GM23338 (cell line): ENCODE measurements at places on chromosomes 6 and 20.

DNA sequence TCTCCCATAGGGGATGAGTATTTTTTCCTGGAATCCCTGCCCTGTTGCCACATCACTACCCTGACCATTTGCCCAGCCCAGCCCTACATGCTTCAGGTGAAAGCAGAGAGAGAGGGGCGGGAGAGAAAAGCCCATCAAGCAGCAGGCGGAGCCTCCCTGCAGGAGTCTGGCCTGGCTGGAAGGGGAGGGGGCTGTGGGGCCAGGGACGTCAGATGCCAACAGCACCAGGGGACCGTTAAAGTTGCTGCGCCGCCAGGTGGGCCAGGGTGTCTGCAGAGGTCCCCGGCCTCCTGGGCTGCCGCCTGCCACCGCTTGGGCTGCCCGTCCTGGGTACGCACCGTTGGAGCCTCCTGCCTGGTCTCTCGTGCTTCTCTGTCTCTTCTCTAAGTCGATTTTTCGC is 757 bp upstream of the R3HDML start:
- peak; percentile 76 for DNase-seq

GRCh38 chr6:22556266-22556665 is 13.1 kb upstream of the HDGFL1 start:
- DNase-seq = no peak

- no peak for DNase-seq
Observed at GRCh38 chr6:23173234-23173633, 603.9 kb downstream of the HDGFL1 start.

DNA sequence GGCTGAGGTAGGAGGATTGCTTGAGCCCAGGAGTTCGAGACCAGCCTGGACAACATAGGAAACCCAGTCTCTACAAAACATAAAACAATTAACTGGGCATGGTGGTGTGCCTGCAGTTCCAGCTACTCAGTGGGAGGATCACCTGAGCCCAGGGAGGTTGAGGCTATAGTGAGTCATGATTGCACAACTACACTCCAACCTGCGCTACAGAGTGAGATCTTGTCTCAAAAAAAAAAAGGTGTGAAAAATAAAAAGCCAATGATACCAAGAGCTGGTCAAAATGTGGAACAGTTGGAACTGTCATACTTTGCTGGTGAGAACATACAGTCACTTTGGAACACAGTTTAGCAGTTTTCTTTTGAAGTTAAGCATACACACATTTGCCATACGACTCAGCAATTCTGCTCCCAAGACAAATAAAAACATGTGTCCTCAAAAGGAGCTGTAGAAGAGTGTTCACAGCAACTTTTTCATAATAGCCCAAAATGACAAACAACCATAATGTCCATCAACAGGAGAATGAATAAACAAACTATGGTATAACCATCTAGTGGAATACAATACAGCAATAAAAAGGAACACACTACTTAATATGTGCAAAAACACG is 21.6 kb upstream of the FKBP5 start:
- no peak for DNase-seq

DNA sequence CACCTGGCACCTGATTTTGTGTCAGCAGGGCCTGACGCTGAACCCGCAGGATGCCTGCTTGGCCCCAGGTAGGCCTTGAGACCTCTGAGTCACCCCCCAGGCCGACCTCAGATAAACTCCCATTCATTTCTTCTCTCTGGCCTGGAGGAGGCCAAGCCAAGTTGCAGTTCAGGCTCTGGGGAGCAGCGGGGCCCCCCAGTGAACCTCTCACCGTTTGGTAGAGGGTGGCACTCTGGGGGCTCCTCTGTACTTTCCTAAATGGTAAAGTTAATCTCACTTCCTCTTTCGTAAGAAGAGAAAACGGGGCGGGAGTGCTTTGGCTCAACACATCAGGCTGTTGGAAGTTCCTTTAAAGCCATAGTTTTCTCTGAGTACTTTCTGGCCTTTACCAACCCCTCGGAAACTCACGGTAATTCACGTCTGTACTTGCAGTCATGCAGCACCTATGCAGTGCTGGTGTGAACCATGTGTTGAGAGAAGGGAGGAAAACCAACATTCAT is 2.8 kb downstream of the SIRPA start:
- DNase-seq = no peak

- DNase-seq = no peak
Observed at GRCh38 chr6:72559067-72559466, 62.8 kb upstream of the KCNQ5 start.

DNA sequence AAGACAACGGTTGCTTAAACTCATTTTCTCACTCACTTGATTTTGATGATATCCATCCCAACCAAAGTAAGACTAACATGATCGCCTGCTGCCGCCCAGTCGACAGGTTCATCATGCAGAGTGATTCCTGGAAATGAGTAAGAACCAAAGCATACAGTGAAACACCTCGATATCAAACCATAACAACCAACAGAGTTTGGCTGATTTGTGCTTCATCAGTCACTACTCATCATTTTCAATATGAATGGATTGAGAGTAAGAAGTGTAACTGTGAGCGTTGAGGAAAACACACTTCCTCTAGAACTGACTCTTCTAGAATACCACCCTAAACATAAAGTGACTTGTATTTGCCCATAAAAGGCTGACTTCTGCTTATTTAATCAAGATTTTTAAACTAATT is 29.2 kb upstream of the ALDH8A1 start:
- DNase-seq = no peak

DNA sequence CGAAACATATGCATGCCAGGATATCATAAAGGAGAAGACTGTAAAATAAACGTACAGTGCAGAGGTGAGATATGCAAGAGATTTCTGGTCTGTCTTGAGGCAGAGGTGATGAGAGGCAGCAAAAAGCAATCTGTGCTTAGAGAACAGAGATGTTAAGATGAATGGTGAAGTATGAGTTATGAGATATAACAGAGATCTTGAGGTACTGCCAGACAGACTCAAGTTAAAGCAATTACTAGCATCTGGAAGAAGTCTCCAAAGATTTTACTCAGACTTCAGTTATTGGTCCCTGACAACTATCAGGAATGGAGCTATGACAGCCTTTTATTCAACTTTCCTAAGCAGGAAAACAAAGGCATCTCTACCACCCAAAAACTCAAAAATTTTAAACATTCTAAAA is 122.8 kb upstream of the DST start:
- DNase-seq = no peak

- DNase-seq = no peak
Observed at GRCh38 chr20:63756648-63756991, 17.0 kb downstream of the SLC2A4RG start.

DNA sequence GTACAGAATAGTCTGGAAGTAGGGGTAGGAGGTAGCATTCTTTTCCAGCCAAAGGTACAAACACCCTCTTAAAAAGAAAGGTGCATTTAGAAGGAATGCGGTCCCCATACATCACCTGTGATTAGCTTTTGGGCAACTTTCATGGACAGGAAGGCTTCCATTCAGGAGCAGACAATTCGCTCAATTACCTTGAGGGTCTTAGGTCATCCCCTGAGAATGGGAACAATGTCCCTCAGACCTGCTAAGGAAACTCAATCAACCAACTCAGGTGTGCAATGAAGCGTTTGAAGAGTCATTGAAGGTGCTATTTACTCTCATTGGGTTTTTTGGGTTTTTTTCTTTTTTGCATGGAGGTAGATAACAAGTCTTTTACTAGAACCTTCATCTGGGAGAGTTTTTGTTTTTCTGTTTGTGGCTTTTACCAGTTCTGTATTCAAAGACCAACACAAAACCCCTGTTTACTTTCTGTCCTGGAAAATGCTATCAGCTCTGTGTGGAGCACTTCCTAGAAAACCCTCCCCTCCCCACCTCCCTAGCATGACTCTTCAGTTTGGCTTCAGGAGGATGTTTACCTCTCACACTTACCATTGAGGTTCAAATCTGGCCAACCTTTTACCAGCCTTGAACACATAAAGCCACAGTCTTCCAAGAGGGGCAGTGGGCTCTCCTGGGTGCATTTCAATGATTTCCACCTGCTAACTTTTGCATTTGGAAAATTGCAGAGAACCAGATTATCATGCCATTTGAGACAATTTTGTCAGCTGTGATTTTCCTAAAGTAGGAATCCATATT is 271.2 kb upstream of the PRDM1 start:
- DNase-seq = no peak

GRCh38 chr6:10431423-10432164 is 16.7 kb upstream of the TFAP2A start:
- DNase-seq = no peak

DNA sequence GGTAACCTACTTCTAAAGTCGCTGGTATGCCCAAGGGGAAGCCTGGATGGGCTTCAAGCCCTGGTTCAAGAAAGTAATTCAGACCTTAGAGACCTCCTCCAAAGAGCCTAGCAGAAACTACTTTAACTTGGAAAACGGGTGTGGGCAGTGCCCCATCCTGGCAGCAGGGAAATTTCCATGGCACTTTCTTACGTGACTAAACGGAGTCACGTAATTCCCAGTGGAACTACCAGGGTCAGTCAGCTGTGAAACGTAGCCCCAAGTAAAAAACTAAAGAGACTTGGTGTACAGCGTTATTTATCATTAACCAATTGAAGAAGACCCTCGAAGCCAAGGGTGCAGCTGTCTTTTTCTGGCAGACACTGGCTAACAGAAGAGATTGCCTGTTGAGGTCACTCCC is 114.0 kb downstream of the RCAN2 start:
- no peak for DNase-seq

DNA sequence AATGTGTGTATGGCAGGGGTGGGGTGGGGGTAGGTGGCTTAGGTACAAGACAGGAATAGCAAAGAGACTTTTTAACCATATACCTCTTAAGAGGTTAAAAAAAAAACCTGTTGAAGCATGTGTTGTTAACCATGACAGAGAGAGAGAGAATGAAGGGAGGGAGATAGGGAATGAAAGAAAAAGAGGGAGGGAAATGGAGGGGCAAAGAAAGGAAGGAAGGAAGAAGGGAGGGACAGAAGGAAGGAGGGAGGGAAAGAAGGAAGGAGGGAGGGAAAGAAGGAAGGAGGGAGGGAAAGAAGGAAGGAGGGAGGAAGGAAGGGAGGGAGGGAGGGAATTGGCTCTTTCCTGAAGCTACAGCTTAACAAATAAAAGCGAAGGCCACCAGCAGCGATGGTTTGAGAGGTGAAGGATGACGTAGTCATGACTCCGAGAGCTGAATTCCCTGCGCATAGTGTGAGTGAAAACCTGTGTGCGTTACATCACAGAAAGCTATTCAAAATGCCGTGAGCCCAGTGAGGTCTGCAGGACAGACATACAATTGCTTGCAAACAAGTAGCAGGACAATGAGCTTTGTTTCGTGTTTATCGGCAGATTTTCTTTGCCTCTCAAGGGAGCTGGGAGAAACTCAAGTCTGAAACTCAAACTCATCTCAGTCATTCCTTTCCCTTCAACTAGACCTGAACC is 88.6 kb upstream of the NEDD9 start:
- DNase-seq = no peak

- DNase-seq = no peak
Observed at GRCh38 chr6:155041741-155042279, 46.7 kb downstream of the TIAM2 start.

- DNase-seq = no peak
Observed at GRCh38 chr6:111844376-111844775, 28.9 kb downstream of the FYN start.

- peak; percentile 20 for DNase-seq
Observed at GRCh38 chr6:14921170-14921569, 324.7 kb upstream of the JARID2 start.

GRCh38 chr6:169965239-169965638 is 213.8 kb downstream of the ERMARD start:
- DNase-seq = no peak

DNA sequence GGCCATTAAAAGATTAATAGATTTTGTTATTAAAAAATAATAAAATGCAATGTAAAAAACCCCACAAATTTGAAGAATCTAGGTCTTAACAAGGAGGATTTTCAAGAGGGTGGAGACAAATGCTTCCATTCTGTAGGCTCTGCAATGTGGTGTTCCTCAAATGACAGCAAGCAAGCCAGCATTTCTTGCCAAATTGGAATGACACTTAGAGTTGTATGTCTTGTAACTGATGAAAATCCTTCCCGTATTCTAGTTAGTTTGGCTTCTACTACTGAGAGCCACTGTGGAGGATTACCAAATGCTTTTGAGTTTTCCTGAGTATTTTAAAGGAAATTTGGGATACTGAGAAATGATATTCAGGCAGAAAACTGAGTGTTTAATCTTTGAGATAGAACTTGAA is 1225.5 kb upstream of the CITED2 start:
- no peak for DNase-seq

- DNase-seq = no peak
Observed at GRCh38 chr20:42721923-42722322, 467.8 kb downstream of the PTPRT start.

GRCh38 chr20:24700166-24700860 is 230.9 kb downstream of the SYNDIG1 start:
- no peak for DNase-seq

- DNase-seq = peak; percentile 88
Observed at GRCh38 chr6:49550492-49551077, at the start of gene C6orf141. C6orf141 (plus strand) TSS chr6:49550668; CDS start chr6:49550793, 125 bp downstream.

GRCh38 chr6:89146718-89147700 is 1.2 kb downstream of the PM20D2 start:
- DNase-seq = peak; percentile 70

DNA sequence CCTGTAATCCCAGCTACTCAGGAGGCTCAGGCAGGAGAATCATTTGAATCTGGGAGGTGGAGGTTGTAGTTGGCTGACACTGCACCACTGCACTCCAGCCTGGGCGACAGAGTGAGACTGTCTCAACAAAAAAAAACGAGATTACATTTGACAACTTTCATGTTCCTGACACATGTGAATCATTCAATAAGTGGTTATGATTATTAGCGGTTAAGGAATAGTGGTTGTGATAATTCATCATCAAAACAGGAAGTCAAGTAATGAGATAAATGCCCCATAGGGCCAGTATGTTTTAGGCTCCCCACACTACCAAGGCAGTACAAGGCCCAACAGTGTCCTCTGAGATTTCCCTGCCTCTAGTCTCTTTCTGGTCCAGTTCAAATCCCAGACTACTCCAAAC is 2.5 kb downstream of the HDDC2 start:
- no peak for DNase-seq

DNA sequence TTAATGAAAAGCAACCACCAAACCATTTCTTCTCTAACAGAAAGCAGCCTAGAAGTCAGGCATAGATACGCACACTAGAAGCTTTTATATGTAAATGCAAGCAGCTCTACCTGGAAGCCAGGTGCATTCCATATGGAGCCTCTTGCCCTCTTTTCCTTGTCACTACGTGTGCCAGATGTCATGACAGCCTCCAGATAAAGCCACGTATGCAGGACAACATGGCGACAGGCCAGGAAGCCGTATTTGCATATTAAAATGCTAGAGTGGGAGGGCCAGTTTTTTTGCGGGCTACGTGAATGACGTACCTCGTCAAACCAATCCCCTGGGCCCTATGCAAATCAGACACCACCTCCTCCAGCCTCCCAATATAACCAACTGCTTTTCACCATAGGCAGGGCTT is 308.1 kb upstream of the SPTLC3 start:
- peak; percentile 54 for DNase-seq

GRCh38 chr6:158476389-158476788 is 83.5 kb upstream of the TMEM181 start:
- DNase-seq = no peak

- no peak for DNase-seq
Observed at GRCh38 chr20:50067018-50067417, 45.9 kb downstream of the UBE2V1 start.
